ENCODE measurements at places on chromosomes 1 and 21. TPM values are rescaled to one million over a fixed set of nuclear protein-coding genes. Genes with fewer than 3 reads are reported as not detected.

DNA sequence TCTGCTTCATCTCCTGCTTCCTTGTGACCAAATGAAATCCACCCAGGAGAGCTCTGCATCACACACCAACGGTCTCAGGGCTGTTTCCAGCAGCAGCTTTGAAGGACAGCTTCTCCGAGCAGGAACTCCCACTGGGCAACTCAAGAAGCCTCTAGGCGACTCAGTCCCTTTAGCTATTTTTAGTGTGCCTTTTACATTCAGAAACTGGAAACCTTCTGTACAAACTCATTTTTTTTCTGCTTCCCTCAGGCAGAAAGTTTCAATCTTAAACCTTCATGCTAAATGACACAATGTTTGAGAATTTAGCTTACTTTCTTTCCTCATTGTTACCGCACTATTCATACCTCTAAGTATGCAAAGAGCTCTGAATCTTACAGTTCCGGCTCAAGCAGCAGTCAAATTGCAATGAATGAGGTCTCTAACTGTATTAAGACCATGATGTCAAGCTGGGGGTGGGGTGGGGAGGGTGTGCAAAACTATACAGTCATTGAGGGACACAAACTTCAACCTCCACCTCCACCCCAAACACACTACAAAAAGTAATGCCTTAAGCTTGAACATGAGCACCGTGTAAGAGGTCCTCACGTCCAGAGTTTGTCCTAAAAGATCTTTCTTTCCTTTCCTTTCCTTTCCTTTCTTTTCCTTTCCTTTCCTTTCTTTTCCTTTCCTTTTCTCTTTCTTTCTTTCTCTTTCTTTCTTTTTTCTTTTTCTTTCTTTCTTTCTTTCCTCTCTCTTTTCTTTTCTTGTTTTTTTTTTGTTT lies 16.4 kb upstream of the TARBP1 start:
- H3K4me1 ChIP-seq, result peaks cover 8% of the 10 kb centered on the region
- H3K27ac ChIP-seq, result no peak overlapping the region

DNA sequence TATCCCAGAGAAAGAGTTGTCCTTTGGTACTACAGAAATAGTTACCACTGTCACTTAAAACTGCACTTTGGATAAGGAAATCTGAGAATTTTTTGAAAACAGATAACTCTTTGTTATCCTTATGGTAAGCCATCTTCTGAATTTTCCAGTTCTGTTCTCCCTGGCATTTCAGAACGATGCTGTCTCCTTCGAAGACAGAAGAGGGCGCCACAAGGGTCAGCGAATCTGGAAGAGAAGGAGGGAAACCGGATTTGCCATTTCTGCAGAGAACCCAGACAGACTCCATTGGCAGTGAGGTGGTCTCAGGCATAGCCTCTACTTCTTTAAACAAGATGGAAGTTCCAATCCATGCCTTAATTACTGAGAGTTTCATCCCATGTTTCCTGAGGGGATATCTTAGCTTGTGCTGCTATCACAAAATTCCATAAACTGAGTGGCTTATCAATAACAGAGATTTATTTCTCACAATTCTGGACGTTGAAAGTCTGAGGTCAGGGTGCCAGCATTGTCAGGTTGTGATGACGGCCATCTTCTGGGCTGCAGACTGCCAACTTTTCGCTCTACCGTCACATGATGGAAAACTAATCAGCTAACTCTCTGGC lies 6.4 kb downstream of the FCRL2 start:
- H3K27ac ChIP-seq, result no peak overlapping the region
- no peak overlapping the region for H3K4me3 ChIP-seq
- DNase-seq, result no peak

DNA sequence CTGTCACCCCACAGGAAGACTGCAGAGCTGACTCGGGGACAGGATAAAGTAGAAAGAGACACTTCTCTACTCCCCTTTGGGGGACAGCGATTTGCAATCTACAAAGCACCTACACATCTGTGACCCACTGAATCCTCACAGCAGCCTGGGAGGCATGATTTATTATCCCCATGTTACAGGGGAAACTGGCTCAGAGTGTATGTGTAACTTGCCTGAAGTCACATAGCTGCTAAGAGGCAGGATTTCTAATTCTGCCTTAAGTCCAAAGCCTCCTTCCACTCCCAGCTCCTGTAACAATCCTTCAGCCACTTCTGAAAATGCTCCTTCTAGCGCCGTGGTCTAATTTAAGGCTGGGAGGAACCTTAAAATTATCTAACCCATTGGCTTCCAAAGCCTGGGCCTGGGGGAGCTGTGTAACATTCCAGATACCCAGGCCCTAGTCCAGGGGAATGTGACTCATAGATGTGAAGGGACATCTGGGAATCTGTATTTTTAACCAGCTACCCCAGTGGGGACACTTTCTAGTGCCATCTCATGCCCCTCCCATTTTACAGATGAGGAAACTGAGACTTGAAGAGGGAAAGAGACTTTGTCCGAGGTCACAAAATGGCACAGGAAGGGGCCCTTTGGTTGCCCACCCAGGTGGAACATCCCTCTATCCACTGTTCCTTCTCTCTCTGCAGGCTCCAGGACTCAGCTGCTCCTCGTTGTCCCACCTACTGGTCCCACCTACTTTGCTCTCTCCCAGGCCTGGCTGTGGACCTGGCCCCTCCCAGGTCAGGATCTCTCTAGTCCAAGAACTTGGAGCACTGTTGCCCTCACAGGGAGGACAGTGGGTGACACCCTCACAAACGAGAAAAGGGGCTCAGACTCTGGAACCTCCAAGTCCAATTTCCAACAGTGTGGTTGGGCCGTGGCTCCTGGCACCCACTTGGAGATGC lies 48.9 kb downstream of the AHDC1 start:
- peaks cover 5% of the 10 kb centered on the region for H3K36me3 ChIP-seq
- no peak for DNase-seq
- no peaks in the 10 kb centered on the region for H3K27me3 ChIP-seq
- H3K4me3 ChIP-seq, result no peak overlapping the region

GRCh38 chr1:180881806-180882509 lies 30.7 kb upstream of the KIAA1614 start:
- no peaks in the 10 kb centered on the region for H3K27me3 ChIP-seq
- no peaks in the 10 kb centered on the region for H3K36me3 ChIP-seq
- H3K27ac ChIP-seq, result no peak overlapping the region

GRCh38 chr21:27827972-27828371 lies 861.1 kb upstream of the ADAMTS5 start:
- H3K4me1 ChIP-seq, result no peaks in the 10 kb centered on the region
- no peaks in the 10 kb centered on the region for H3K36me3 ChIP-seq
- no peak overlapping the region for H3K4me3 ChIP-seq
- DNase-seq, result no peak

The PPFIA4 gene
- 0.16 TPM for total RNA-seq

The TEDDM1 gene
- total RNA-seq, result not detected

DNA sequence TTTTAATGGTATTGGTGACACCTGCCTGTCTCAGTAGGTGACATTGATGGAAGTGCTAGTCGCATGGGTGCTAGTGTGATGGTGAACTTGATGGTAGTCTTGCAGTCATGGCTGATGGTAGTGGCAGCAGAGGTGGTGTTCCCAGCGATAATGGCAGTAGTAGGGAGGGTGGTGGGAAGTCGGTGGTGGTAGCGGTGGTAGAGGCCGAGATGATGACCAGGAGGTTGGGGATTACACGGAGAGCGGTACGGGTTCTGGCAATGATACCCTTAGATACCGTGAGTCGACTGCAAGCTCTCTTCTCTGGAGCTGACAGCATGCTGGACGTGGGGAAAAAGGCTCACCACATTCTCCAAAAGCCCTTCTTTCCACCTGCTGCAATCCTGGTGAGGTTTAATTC lies 99.4 kb upstream of the SLC2A1 start:
- no peak for DNase-seq
- H3K27ac ChIP-seq, result no peak overlapping the region
- H3K36me3 ChIP-seq, result no peaks in the 10 kb centered on the region
- H3K4me1 ChIP-seq, result no peaks in the 10 kb centered on the region
- no peak overlapping the region for H3K4me3 ChIP-seq

- H3K27me3 ChIP-seq, result peaks cover 12% of the 10 kb centered on the region
- H3K4me3 ChIP-seq, result no peak overlapping the region
- H3K36me3 ChIP-seq, result no peaks in the 10 kb centered on the region
- H3K27ac ChIP-seq, result no peak overlapping the region
- no peak for DNase-seq
- H3K4me1 ChIP-seq, result peaks cover 8% of the 10 kb centered on the region
These were observed 3.8 kb upstream of the RWDD3 start for GRCh38 chr1:95230256-95230655.

DNA sequence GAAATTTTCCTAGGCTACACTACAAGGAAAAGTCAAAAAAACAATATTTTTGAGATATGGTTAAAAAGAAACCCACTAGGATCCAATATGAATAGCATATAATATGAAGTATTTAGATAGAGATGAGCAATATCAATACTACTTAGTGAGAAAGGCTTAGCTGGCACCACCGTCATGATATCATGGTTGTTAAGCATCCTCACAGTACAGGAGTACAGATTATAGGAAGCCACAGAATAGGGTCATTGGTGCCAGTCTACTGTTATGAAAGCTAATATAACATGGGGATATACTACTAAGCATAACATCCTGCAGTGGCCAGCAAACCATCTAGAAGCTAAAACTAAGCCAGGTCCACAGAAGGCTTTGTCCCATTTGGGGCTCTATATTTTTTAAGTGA lies 28.4 kb upstream of the NRIP1 start:
- no peaks in the 10 kb centered on the region for H3K27me3 ChIP-seq
- DNase-seq, result no peak
- no peaks in the 10 kb centered on the region for H3K36me3 ChIP-seq

- H3K27ac ChIP-seq, result no peak overlapping the region
- no peaks in the 10 kb centered on the region for H3K36me3 ChIP-seq
- no peak overlapping the region for H3K4me3 ChIP-seq
- no peak for DNase-seq
- no peaks in the 10 kb centered on the region for H3K4me1 ChIP-seq
These were observed 83.9 kb upstream of the ZNF648 start for GRCh38 chr1:182145441-182145840.

The TIPRL gene
- total RNA-seq, result 37.6 TPM

- H3K27me3 ChIP-seq, result peaks cover 24% of the 10 kb centered on the region
- peak within 1 kb of the TSS; percentile 1 for H3K4me3 ChIP-seq
- no peaks in the 10 kb centered on the region for H3K36me3 ChIP-seq
- peaks cover 16% of the 10 kb centered on the region for H3K4me1 ChIP-seq
- no peak within 1 kb of the TSS for H3K27ac ChIP-seq
- DNase-seq, result peak; percentile 55
These were observed at the start of gene VAV3 for GRCh38 chr1:107965110-107965991. VAV3 (minus strand) TSS chr1:107965180; CDS start chr1:107964869, 311 bp downstream.

Data from endothelial cell of umbilical vein (primary cell).